ENCODE measurements at places on chromosomes 3 and 15.

DNA sequence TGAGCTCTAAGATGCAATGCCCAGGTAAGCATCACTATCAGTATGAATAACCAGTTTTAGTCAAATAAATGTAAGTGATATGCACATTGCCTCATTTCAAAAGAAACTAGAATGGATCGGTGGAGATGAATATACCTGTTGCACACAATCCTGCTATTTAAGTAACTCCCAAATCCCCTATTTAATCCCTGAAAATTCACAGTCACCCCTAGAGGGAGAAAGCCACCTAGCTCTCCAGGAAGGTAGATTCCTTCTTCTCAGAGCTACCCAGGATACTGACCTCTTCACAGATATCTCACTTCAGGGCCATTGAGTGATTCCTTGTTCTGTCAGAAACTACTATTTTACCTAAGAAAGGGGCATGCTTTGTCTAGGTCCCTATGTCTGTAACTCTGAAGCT lies 11.7 kb downstream of the LSAMP start:
- no peak for DNase-seq
- no peaks in the 10 kb centered on the region for H3K27me3 ChIP-seq
- no peak overlapping the region for H3K27ac ChIP-seq
- H3K4me1 ChIP-seq = no peaks in the 10 kb centered on the region
- H3K36me3 ChIP-seq = no peaks in the 10 kb centered on the region

- peak overlapping the region; percentile 80 for H3K27ac ChIP-seq
- peaks cover 45% of the 10 kb centered on the region for H3K4me1 ChIP-seq
- peak; percentile 75 for DNase-seq
These were observed 76.8 kb downstream of the BDH1 start for GRCh38 chr3:197478746-197479668.

GRCh38 chr3:100151024-100151707 lies 36.9 kb upstream of the FILIP1L start:
- no peak overlapping the region for H3K27ac ChIP-seq
- DNase-seq = no peak
- H3K36me3 ChIP-seq = no peaks in the 10 kb centered on the region
- no peak overlapping the region for H3K4me3 ChIP-seq
- no peaks in the 10 kb centered on the region for H3K27me3 ChIP-seq

DNA sequence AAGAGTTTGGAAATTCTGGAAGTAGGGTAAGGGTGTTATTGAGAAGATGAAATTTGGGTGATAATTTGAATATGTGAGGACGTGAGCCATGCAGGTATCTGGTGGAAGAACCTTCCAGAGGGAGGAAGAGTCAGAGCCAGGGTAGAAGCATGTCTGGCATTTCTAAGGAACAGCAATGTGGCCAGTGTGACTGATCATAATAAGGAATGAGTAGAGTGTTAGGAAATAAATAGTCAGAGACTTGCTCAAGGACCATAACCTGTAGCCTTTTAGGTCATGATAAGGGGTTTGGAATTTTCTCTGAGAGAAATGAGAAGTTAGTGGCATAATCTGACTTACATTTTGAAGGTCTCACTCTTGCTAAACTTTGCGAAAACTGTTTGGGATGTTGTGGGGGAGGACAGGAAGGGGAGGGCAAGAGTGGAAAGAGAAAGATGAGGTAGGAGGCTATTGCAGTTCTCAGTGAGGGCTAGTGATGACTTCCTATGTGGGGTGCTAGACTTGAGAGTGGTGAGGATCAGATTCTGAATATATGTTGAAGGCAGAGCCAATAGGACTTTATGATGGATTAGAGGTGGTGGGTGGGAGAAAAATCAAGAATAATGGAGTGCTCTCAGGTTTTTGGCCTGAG lies 568.3 kb downstream of the AGBL1 start:
- no peak for DNase-seq
- no peaks in the 10 kb centered on the region for H3K4me1 ChIP-seq
- no peak overlapping the region for H3K4me3 ChIP-seq
- 0 out of 2 replicates have a peak, but pooled peaks cover 2% of the 10 kb centered on the region for H3K27me3 ChIP-seq
- no peaks in the 10 kb centered on the region for H3K36me3 ChIP-seq

- peaks cover 4% of the 10 kb centered on the region for H3K4me1 ChIP-seq
- H3K27ac ChIP-seq = no peak overlapping the region
- no peak overlapping the region for H3K4me3 ChIP-seq
- H3K27me3 ChIP-seq = no peaks in the 10 kb centered on the region
- DNase-seq = no peak
- H3K36me3 ChIP-seq = peaks cover 12% of the 10 kb centered on the region
These were observed 8.4 kb downstream of the GOLM2 start for GRCh38 chr15:44296625-44297524.

DNA sequence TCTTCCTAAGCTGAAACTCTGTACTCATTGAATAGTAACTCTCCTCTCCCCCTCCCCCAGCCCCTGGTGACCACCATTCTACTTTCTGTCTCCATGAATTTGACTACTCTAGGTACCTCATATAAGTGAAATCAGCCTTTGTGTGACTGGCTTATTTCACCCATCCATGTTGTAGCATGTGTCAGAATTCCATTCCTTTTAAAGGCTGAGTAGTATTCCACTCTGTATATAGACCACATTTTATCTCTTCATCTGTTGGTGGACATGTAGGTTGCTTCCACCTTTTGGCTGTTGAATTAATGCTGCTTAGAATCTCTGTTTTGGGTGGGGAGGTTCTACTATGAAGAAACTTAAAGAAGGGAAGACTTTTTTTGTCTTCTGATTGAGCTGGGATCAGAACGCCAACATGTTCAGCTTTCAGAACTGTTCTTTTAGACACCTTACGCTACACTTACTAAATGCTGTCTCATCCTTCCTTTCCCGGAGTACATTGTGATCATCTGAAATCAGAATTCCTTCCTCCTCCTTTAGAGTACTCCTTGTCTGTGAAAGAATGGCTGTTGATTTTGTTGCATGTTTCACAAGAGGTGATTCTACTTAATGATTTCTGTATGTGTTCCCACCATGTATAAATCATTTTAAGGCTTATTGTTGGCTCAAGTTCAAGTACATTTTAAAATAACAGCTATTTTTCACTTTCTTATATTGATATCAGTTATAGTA lies 50.3 kb downstream of the MRPS25 start:
- DNase-seq = no peak
- no peaks in the 10 kb centered on the region for H3K27me3 ChIP-seq
- H3K27ac ChIP-seq = no peak overlapping the region
- no peaks in the 10 kb centered on the region for H3K4me1 ChIP-seq

DNA sequence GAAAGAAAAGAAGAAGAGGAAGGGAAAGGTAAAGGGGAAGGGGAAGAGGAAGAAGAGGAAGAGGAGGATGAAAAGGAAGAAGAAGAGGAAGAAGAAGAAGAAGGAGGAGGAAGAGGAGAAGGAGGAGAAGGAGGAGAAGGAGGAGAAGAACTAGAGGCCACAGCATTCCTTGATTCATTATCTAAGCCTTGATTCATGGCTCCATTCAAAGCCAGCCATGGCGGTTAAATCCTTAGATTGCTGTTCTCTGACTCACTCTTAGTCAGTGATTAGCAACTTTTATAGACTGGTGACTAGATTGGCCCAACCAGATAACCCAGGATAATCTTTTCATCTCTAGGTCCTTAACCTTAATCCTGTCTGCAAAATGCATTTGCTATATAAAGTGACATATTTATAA lies 47.6 kb downstream of the OSTN start:
- no peak overlapping the region for H3K4me3 ChIP-seq
- no peaks in the 10 kb centered on the region for H3K27me3 ChIP-seq
- H3K4me1 ChIP-seq = peaks cover 9% of the 10 kb centered on the region
- H3K27ac ChIP-seq = no peak overlapping the region

DNA sequence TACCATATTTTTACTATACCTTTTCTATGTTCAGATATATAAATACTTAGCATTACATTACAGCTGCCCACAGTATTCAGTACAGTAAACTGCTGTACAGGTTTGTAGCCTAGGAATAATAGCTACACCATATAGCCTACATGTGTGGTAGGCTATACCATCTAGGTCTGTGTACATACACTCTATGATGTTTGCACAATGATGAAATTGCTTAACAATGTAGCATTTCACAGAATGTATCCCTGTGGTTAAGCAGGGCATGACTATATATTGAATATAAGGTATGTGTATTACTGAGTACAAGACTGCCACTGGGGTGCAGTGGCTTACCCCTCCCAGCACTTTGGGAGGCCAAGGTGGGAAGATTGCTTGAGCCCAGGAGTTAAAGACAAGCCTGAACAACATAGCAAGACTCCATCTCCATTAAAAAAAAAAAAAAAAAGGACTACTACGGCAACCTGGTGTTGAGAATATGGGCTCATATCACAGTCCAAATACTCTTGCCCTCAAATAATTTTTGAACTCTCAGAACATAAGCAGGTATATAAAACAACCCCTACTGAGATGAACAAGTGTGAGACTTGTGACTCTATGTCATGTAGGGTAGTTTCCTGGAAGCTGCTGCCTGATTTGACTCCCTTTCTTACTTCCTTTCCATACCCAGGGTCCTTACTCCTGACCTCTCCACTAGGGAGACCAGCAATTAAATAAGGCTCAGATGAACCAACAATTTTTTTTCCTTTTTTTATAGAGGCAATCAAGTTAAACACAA lies 4.8 kb downstream of the PPP1R14D start:
- no peak overlapping the region for H3K4me3 ChIP-seq
- H3K36me3 ChIP-seq = no peaks in the 10 kb centered on the region
- DNase-seq = no peak
- no peaks in the 10 kb centered on the region for H3K27me3 ChIP-seq
